ENCODE measurements at places on chromosomes 12 and 14.

DNA sequence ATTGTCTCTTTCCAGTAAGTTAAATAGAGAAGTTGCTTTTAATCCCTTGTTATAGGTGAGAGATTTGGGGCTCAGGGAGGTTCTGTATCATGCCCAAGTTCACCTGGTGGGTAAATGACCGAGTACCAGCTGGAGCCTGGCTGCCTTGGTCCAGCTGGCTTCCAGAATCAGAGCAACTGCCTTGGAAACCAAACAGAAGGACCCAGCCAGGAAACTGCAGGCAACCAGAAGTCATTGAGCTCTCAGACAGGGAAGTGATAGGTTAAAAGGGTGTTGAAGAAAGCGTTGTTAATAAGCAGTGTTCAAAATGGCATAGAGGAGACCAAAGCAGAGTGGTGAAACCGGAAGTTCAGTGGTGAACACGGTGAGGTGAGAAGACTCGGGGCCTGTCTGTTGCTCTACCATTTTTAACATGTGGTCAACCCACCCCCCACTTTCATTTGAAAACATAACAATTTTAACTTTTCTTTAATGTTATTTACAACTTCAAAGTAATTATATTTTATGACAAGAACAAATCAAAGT, 54.9 kb downstream of the PLEKHG7 start:
- DNase-seq = no peak

GRCh38 chr14:104593241-104593701, 11.3 kb downstream of the TMEM179 start:
- DNase-seq = no peak

DNA sequence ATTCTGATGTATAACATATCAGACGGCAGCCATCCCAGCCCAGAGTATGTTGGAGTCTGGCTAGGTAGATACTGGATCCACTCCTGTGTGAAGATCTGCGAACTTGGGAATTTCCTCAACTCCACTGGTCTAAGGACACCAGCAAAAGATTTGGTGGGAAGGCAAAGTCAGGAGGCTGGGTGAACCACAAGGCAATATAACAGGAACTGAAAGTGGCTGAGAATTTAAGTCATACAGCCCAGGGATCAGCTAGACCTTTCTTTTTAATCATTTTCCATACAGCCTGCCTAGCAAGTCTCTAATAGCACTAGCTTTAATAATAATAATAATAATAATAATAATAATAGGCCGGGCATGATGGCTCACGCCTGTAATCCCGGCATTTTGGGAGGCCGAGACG, 34.8 kb downstream of the BRAP start:
- no peak for DNase-seq

GRCh38 chr14:81509838-81510452, 23.7 kb downstream of the SEL1L start:
- no peak for DNase-seq

DNA sequence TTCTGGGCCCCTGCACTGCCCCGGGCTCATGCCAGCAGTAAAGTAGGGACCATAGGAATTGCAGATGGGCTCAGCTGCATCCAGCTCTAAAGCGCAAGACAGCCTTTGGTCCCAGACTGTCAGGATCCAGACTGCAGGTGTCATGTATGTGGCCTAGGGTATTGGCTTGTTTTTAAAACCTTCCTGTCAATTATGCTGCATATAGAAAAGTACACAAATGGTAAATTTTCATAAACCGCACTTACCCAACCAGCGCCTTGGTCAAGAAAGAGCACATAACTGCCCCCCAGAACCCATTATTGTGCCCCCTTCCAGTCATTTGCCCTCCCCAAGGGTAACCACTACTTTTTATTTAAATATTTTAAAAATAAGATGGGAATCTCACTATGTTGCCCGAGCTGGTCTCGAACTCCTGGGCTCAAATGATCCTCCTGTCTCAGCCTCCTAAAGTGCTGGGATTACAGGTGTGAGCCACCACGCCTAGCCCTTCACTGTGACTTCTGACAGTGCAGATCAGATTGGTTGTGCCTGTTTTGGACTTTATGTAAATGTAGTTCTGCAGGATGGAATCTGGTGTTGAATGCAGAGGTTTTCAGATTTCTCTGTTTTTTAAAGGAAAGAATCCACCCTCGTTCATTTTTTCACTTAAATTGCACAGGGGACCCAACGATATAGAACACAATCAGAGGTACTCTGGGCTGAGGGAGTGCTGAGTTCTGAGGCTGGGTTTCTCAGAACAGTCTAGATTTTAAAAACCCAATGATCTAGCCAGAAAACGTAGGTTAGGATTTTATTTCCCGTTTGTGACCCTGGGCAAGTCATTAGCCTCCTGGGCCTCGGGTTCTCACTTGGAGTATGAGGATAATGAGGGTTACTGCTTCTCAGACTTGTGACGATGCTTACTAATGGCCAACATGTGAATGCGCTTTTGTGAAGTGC, 6.7 kb downstream of the NR4A1 start:
- DNase-seq = no peak

GRCh38 chr12:94507455-94507854, 47.8 kb upstream of the CEP83 start:
- no peak for DNase-seq

Measured in globus pallidus (tissue), 1 donor.